ENCODE measurements at places on chromosomes 7 and 10.

GRCh38 chr7:16543456-16543855 lies 16.8 kb downstream of the LRRC72 start:
- no peak for DNase-seq

GRCh38 chr10:102117391-102118159 lies 2.6 kb downstream of the LDB1 start:
- peak; percentile 77 for DNase-seq

DNA sequence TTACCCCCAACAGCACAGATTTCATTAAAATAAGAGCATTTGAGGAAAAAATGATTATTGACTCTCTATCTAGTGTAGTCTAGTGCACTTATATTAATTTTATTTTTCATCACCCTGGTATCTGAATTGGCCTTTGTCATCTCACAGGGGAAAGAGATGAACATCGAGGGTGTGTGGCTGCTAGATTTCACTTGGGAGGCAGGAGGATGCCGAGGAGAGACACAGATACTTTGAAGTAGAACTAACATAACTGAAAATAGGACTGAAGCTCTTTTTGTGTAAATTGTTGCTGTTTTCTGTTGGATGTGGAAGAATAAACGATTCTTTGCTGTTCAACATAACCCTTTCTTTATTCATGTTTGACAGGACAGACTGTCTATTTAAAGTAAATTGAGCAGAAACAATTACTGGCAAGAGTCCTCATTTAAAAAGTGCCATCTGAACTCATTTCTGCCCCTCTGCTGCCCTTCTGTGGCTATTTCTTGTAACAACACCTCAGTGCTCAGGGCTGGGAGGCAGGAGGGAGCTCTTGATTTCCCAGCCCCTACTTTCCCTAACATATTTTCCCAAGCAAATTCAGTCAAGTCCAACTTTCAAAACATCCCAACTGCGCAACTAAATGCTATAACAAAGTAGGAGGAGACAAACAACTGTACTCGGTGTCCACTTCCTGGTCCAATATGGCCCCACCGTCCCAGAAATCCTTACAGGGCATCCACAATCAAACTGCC lies 15.6 kb downstream of the LYZL1 start:
- DNase-seq: peak; percentile 26

DNA sequence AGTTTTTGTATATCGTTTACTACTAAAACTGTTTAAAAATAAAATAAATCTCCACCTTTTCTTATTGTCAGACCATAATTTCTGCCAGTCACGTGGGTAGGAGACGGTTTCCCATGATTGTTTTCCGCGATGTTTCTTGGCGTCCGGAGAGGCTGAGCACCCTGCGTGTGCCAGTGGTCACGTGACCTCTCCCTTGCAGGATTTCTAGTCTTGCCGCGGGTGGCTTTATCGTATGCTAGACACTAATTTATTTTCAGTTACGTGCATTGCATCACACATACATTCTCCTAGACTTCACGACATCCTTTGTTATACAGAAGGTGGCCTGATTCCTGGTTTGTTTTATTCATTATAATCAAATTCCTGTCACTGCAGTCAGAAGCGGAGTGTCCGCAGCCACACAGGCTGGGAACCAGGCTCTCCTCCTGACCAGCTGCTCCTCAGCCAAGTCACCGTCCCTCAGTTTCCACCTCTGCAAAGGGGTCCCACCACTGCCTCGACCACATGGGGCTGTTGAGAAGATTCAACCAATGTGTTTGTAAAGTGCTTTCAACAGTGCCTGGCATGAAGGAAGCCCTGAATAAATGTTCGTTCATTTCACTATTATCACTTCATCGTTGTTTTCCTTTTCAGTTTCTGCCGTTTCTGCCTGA lies 203.2 kb upstream of the PPP2R2D start:
- no peak for DNase-seq

DNA sequence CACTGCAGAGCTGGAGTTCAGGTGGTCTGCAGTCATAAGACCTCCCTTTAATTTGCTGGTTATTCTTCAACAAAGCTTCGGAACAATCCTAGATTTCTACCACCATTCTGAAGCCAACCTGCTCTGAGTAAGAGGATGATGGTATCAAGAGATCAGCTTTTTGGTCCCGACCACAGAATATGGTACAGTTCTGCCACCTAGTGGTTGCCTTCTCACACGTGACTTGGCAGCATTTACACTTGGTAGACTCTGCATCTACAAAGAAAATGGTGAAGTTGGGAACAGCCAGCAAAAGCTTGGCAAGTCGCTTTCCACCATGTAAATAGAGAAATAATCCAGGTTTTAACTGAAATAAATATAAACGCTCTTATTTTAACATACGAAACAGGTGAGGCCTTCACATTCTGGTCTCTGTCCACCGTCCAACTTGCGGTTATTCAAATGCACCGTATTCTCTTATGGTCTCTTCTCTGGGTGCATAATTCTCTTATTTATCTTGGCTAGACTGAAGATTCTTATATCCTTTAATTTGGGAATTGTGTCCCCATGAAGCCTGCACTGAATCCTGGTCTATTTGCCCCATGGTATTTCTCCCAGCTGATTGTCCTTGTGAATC lies 173.9 kb upstream of the GRM3 start:
- DNase-seq: peak; percentile 60

- DNase-seq: no peak
Measured at GRCh38 chr10:132460071-132460470, 63.1 kb downstream of the PWWP2B start.

GRCh38 chr7:130379532-130379920 lies 768 bp upstream of the CPA1 start:
- DNase-seq: no peak

DNA sequence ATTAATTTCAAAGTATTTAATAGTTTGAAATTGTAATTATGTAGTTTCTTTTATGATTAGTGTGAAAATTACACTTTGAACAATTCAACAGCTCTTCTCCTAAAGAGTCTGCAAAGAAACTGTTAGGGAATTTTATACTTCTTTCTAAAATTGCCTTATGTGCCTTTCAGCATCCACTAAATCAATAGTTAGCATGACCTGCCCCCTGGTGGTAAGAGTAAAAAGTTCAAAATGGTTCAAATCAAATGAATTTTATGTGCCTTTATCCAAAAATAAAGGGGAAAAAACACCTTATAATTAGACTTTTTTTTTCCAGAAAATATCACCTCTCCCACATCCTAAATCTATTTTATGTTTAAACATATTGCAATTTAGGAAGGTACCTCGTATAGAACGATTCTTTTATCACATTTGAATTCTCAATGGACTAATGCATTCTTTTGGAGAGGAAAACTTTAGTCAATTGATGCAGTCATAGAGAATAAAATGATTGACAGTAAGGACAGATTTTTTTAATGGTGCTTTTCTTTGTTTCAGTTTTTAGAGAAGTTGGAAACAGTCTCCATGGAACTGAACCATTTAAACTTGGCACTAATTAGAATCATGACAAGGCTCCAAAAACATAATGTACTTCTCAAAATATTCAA lies 163.7 kb downstream of the SEMA3D start:
- DNase-seq: peak; percentile 31

GRCh38 chr10:129442866-129443265 lies 24.2 kb upstream of the MGMT start:
- no peak for DNase-seq

- no peak for DNase-seq
Measured at GRCh38 chr7:24227068-24227467, 56.9 kb upstream of the NPY start.

DNA sequence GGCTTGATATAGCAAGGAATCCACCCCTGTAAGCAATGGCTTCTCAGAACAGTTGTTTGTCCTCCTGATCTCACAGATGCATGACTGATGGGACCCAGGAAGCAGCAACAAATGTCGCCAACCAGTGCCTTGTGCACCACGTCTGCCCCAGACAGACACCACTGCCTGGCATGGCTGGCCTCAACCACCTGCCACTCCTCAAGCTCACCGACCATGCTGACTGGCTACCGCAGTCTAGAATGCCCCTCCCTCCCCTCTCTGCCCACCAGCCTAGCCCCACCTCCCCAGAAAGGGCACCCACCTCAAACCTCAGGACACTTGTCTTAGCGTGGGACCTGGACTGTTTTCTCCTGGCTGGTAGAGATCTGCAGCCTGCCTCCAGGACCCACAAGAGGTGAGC lies 24.0 kb downstream of the LRRC20 start:
- no peak for DNase-seq

GRCh38 chr10:89458784-89459183 lies 44.4 kb downstream of the IFIT5 start:
- no peak for DNase-seq

DNA sequence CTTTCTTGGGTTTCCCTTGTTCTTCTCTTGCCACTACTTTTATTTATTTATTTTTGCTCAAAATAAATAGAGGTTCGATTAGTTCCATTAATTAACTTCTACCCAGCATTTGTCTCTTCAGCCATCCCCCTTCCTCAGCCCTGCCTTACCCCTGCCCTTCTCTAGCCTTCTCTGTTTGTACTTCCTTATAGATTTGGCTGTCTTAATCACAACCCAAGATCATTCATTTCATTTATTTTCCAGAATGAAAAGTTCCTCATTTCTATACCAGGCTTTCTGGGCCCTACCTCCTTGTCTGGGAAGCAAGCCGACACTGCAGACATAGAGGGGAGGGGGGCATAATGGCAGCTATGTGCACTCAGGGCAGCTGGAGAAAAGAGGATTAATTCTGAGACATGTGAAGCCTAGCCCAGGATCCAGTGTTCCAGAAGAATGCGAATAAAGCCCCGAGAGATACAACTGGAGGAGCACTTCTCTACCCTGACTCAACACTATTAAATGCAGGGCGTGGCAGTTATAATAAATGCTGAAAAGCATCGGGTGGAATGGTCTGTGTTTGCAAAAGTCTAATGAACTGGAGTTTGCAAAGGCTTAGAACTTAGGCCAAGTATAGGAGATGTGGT lies 6.4 kb upstream of the PDCD4 start:
- no peak for DNase-seq

GRCh38 chr10:79980711-79981110 lies 31.8 kb upstream of the SFTPD start:
- no peak for DNase-seq

- no peak for DNase-seq
Measured at GRCh38 chr7:129947049-129947448, 5.7 kb downstream of the UBE2H start.

DNA sequence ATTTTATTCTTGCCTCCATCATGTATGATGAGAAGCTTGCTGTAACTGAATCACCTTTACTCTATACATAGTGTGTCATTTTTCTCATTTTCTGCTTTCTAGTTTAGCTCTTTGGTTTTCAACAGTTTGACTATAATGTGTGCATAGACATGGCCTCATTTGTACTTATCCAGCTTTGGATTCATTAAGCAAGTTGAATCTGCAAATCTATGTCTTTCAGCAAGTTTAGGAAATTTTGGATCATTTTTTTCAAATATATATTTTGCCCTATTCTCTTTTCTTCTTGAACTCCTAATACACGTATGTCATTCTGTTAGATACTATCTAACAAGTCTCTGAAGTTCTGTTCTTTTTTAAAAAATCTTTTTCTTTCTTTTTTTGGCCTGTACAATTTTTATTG lies 57.8 kb downstream of the PRLHR start:
- DNase-seq: no peak

DNA sequence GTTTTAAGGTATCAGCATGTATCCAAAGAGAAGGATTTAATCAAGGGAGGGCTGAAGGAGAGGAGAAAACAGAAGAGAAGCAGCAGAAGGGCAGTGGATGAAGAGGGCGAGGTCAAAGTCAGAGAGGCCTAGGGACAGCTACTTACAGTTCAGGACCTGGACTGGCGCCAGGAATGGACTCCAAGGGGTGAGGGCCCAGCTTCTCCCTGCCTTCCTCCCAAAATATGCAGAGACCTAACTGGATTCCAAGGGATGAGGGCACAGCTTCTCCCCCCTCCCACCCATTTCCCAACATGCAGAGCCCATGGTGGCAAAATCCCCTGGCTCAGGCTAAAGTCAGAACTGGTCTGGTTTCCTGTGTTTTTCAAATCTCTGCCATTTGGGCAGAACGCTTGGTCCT lies 3.4 kb upstream of the TCF7L2 start:
- no peak for DNase-seq

DNA sequence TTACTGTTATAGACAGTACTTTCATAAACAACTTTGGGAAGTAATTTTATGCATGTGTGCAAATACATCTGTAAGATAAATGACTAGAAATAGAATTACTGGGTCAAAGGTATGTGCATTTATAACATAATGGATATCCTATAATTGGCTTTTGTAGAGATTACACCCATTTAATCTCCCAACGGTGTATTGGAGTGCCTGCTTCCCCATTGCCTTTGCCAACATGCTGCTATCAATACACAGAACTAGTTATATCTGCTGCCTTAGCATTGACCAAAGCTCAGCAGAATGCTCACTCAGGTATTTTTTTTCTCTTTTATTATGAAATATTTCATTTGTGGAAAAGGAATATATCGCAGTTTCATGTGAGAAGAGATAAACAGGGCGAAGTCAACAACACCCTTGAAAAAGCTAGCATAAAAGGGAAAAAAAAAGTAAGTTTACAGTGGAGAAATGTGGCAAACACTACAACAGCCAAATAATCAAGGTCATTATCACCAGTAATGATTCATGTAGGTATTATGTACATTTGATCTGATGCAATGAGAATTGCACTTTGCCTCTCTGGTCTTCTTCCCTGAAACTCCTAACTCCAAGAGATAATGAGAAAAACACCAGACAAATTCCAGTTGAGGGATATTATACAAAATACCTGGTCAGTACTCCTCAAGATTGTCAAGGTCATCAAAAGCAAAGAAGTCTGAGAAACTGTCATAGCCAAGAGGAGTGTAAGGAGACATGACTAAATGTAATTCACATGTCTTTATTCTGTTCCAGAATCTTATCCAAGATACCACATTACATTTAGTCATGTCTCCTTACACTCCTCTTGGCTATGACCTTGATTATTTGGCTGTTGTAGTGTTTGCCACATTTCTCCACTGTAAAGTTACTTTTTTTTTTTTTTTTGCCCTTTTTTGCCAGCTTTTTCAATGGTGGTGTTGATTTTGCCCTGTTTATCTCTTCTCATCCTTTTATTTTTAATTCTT lies 36.8 kb downstream of the MARCHF5 start:
- no peak for DNase-seq

DNA sequence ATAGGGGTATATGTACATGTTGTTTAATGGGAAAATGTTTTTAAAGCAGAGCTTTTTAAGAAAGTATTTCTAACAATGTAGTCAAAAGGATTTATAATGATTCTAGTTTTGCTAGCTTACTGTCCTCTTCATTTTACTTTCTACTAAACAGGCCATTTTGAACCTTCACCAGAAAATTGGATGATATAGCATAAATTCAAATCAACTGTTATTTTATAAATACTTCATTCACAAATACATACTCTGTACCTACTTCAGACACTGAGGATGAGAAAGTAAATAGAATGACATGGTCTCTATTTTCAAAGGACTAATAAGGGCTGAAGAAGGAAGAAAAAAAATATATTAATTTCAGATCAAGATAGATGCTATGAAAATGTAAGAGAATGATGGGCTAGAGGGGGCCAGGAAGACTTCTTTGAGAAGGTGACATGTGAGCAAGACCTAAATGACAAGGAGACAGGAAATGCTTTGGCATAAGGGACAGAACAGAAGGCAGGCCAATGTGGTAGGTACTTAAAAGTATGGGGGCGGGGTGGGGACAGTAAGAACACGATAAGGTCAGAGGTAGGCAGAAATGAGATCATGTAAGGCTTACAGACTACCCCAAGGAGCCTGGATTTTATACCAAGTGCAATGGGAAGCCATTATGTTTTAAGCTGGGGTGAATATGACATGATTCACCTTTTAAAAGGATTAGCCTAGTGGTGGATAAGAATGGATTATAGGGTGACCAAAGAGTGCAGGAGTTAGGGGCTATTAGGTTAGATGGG lies 5.2 kb downstream of the NAMPT start:
- no peak for DNase-seq

GRCh38 chr10:114631666-114632417 lies 26.2 kb downstream of the ABLIM1 start:
- DNase-seq: no peak

GRCh38 chr7:120864141-120864900 lies 6.4 kb upstream of the TSPAN12 start:
- DNase-seq: no peak

Data from NCI-H2171 (cell line).